ENCODE measurements at places on chromosomes 6 and 20.

DNA sequence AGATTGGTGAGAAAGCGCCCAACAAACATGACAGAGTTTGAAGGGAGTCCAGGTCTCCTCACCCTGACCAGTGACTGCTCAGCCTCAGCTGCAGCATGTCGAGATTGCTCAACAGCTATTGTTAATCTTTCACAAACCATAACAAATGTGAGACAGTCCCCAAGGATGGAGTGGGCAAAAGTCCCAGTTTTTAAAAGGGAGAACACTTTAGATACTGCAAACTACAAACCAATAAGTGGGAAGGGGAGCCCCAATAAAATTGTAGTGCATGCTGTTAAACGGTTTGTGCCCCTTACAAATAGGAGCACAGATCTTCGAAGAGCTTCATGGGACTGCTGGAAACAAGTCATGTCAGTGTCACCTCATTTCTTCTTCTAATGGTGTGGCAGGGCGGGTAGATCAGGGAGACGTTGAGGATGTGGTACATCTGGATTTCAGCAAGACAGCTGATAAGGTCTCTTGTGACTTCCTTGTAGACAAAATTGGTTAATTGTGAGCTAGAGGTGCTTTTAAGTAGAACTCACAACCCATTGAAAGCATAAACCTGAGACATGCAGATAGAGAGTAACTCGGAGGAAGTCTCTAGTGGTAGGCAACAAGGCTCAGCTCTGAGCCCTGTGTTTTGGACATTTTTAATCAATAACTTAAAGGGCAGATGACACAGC, 134.0 kb upstream of the ARMC2 start:
- no peak for DNase-seq

- peak; percentile 6 for DNase-seq
Measured at GRCh38 chr6:159691133-159691962, 1.7 kb downstream of the SOD2 start.

DNA sequence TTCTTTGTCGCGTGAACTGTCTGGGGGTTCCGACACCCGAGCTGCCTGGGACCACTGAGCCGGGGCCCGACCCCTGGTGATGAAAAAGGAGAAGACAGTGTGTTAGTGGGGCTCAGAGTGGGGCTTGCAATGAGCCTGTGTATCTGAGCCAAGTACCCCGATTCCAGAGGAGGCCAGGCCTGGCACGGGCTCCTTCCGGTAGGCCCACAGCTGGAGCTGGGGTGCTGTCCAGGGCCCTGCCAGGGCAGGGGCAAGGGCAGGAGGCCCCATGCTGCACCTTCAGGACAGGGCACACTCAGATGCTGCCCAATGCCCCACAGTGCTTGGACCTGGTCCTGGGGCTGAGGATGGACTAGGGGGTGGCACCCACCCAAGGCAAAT, 89.4 kb downstream of the TAF4 start:
- no peak for DNase-seq

DNA sequence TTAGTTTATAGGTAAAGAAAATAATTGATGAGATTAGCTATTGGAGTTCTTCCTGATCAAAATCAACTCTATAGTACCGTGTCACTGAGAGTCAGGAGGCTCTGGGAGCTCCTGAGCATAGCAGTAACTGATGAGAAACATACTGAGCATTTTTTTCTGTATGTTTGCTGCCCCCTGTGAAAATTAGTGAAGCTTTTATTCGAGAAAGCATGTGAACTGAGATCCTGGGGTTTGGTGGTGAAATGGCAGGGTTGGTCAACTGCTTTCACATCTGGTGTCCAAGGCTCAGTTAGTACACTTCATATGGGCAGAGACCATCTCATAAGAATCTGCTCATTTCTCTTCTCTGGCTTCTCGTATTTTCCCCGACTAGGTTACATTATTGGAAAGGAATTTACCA, 4.1 kb upstream of the ABT1 start:
- no peak for DNase-seq

All from ecto neural progenitor cell (in vitro differentiated cells).